Stimulated activated naive CD8-positive, alpha-beta T cell treated with anti-CD3 and anti-CD28 coated beads, Interleukin-15, Interleukin-2, amounts not matched to agents 100 U/mL and 50 U/mL, for 24 hours (primary cell): ENCODE measurements at places on chromosomes 2 and 18.

DNA sequence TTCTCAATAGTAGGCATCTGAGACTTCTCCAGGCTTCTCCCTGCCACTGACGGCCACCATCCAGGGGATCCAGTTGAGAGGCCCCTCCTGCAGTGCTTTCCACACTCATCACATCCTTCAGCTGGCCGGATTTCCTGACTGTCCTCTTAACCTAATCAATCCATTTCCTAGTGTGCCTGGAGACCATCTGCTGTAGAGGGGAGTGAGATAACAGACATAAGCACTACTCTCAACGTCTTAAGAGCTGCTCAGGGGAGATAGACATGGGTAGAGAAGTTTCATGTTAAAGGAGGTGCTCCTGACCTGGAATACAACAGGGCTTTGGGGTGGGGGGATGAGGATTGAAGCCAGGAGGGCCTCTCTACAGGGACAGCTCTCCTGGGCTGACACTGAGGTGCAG, 14.2 kb downstream of the SPR start:
- no peak for DNase-seq

GRCh38 chr2:172711110-172711509, 24.5 kb upstream of the RAPGEF4 start:
- DNase-seq, result no peak

- DNase-seq, result peak; percentile 20
Measured at GRCh38 chr2:26521054-26521912, 43.4 kb upstream of the OTOF start.

GRCh38 chr2:8710951-8711350, 29.1 kb downstream of the ID2 start:
- DNase-seq, result no peak

DNA sequence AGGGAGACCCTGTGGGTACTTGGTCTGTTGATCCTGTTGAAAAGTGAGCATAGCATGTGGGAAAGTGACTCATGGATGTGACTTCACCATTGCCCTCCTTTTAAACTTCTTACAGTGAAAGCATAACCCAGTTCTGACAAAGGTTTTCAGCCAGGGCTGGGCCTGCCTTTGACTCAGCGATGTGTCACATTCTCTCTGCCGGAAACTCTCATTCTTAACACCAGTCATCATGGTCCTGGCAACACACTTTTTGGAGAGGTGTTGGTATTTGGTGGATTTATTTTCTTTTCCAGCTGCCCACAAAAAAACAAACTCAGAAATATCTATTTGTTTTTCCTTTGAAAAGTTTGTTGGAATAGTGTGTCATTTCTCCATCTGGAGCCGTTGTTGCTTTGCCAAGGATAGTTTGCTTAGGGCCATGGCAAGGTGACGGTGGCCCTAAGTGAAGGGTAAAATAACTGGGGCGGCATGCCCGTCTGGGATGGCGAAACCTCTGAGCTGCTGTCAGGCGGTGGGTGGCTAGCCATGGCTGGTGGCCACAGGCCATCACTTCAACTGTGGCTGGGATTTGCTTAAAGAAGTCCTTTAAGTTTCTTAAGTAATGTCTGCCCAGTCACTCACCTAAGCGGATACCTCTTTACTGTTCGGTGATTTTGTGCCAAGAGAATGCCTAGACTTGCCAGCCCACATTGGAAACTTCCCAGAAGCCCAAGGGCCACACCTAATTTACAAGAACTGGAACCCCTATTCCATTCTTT, 123.3 kb downstream of the LTBP1 start:
- peak; percentile 26 for DNase-seq

DNA sequence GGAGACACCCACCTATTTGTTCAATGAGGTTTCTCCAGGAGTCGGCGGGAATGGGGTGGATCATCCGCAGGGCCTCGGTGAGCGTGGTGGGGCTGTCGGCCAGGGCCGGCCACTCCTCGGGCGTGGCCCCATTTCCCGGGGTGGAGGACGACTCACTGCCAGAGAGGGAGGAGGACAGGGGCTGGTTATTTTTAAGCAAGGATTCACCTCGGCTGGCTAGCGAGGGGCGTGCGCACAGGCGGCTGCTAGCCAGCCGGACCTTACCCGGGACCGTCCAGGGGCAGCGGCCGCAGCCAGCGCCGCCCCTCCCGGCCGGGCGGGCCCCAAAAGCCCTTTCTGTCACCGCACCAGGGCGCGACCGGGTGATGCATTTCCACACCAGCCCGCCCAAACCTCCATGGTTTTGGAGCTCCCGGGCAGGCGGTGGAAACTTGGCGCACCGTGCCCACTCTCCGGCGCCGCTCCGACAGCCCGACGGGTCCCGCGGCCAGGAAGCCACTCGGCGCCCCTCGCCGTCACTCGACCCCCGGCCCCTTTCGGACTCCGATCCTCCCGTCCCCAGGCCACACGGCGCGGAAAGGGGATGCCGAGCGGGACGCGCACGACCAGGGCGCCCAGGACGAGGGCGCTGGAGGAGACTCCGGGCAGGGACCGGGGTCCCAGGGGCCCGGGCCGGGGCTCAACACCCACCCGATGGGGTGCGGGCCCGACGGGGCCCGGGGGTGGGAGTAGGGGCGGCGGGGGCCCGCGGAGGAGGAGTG, 57.1 kb downstream of the SNORC start:
- no peak for DNase-seq

GRCh38 chr2:151823651-151824050, 4.6 kb downstream of the ARL5A start:
- no peak for DNase-seq

- DNase-seq, result no peak
Measured at GRCh38 chr18:2617401-2617998, 38.0 kb upstream of the SMCHD1 start.

DNA sequence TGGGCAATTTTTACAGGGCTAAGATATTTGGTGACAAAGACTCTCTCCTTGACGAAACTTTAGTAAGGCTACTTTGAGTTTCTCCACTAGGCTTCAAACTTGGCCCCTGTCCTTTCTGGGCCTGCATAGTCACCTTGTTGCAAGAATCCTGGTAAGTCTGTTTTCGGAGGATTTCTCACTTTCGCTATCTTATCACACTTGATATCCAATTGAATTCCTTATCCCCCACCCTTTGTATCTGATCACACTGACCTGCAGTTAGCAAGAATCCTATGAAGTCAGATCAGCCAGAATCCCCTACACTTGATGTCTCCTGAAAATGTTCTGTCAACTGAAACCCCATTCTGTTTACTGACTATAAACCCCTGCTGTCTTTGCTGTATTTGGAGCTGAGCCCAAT, 499.8 kb upstream of the GCFC2 start:
- DNase-seq, result no peak

- DNase-seq, result no peak
Measured at GRCh38 chr18:44125446-44125845, 555.2 kb upstream of the SETBP1 start.

DNA sequence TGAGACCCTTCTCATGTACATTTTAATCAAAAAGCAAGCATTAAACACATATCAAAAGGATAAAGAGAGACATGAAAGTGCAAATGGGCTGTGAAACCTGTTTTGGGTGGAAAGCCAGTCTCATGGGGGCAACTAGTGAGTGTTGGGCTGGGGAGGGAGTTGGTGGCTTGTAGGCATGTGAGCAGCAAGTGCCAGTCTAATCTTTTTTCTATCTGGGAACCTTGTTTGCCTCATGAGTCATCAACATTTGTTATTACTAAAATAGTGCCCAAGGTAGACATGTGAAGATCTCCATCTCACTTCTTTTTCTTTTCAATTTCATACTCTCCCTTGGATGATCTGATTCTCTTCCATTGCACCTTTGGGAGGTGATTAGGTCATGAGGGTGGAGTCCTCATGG, 613.9 kb upstream of the GYPC start:
- no peak for DNase-seq

- DNase-seq, result no peak
Measured at GRCh38 chr2:179344970-179345369, 80.3 kb upstream of the SESTD1 start.

- no peak for DNase-seq
Measured at GRCh38 chr2:192087398-192087958, 107.3 kb downstream of the TMEFF2 start.

- peak; percentile 89 for DNase-seq
Measured at GRCh38 chr2:44955593-44956392, 14.3 kb downstream of the SIX3 start.

DNA sequence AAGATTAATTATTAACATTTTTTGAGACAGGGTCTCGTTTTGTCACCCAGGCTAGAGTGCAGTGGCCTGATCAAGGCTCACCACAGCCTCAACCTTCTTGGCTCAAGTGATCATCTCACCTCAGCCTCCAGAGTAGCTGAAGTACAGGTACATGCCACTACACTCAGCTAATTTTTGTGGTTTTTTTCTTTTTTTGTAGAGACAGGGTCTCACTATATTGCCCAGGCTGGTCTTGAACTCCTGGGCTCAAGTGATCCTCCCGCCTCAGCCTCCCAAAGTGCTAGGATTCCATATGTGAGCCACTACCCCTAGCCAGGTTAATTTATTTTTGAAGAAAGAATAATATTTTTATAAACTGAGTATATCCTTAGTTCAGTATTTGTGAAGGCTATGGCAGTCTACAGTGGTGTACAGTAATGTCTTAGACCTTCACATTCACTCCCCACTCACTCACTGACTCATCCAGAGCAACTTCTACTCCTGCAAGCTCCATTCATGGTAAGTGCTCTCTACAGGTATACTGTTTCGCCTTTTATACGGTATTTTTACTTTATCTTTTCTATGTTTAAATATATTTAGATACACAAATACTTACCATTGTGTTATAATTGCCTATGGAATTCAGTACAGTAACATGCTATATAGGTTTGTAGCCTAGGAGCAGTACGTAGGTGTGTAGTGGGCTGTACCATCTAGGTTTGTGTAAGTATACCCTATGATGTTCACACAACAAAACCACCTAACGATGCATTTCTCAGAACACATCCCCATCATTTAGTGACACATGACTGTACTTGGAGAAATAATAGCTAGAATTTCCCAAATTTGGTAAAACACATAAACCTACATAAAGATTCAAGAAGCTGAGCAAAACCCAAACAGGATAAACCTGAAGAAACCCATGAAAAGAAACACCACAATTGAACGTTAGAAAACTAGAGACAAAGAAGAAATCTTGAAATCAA, 38.6 kb downstream of the MGAT4A start:
- no peak for DNase-seq

DNA sequence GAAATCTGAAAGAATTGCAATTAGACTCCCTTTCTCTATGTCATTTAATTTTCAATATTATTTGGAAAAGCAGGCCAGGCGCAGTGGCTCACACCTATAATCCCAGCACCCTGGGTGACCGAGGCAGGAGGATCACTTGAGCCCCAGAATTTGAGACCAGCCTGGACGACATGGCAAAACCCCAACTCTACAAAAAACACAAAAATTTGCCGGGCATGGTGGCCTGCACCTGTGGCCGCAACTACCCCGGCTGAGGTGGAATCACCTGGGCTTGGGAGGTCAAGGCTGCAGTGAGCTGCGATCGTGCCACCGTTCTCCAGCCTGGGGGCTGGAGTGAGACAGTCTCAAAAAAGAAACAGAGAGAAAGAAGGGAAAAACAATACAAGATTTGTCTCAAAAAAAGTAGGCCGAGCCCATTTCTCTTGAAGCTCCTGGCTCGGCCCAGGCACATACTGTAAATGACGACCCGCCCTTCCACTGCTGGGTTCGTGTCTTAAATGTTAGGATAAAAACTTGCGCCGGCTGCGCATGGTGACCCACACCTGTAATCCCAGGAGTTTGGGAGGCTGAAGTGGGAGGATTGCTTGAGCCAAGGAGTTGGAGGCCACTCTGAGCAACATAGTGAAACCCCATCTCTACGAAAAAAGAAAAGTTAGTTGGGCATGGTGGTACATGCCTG, 31.1 kb upstream of the GPC1 start:
- DNase-seq, result no peak

- DNase-seq, result no peak
Measured at GRCh38 chr18:2139691-2140090, 431.6 kb downstream of the METTL4 start.

- DNase-seq, result no peak
Measured at GRCh38 chr18:26729008-26729407, 136.5 kb downstream of the AQP4 start.

DNA sequence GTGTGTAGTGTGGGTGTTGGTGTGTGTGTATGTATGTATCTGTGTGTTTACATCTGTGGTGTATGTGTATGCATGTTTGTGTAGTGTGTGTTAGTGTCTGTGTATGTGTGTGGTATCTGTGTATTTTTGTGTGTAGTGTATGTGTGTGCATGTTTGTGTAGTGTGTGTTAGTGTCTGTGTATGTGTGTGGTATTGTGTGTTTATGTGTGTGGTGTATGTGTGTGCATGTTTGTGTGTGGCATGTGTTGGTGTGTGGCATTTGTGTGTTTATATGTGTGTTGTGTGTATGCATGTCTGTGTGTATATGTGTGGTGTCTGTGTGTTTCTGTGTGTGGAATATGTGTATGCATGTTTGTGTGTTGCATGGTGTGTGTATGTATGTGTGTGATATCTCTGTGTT, 96.4 kb downstream of the CMPK2 start:
- no peak for DNase-seq

GRCh38 chr18:37448946-37449345, 116.7 kb downstream of the CELF4 start:
- DNase-seq, result no peak

GRCh38 chr18:6609666-6610264, 119.8 kb upstream of the ARHGAP28 start:
- DNase-seq, result no peak

DNA sequence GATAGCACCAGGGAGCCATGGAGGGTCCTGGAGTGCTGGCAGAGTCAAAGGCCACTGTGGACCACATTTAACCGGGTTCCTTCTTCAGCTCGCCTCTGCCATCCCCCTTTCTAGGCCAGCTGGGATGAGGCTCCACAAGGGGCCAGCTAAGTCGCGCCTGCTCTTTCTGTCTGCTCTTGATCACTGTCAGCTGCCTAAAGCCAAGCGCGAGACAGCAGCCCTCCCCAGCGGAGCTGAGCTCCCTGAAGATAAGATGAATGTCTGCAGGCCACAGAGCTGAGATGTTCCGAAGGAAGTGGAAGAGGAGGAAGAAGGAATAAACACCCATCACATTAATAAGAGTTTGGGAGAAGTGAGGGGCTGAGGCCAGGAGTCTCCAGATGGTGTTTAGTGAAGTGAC, 99.6 kb downstream of the CELF4 start:
- no peak for DNase-seq

- no peak for DNase-seq
Measured at GRCh38 chr2:138446043-138446442, 55.5 kb upstream of the SPOPL start.

DNA sequence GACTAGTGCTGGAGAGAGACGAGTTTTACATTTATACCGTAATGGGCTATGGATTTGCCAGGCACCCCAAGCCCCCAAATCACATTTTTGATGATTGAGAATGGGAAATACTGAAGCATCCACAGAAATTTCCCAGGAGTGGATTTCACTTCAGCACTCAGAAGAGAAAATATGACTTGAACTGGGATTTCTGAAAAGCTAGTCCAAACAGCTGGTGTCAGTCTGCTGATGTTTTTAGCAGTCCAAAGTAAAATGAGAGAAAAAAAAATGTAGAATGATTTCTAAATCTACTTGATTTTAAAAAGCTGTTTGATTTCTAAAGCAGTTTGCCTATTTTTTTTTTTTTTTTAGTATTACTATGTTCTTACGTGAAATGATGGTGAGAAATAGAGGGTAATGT, 105.0 kb downstream of the PLEKHM3 start:
- DNase-seq, result no peak
